SJSA1 (cell line): ENCODE measurements at places on chromosomes 3 and 15.

- no peak for DNase-seq
These were observed 46.7 kb upstream of the MYZAP start for GRCh38 chr15:57544848-57545480.

- DNase-seq: peak; percentile 38
These were observed 8.1 kb downstream of the VGLL3 start for GRCh38 chr3:86982883-86983282.

- no peak for DNase-seq
These were observed 34.1 kb upstream of the NMD3 start for GRCh38 chr3:161187046-161187445.

DNA sequence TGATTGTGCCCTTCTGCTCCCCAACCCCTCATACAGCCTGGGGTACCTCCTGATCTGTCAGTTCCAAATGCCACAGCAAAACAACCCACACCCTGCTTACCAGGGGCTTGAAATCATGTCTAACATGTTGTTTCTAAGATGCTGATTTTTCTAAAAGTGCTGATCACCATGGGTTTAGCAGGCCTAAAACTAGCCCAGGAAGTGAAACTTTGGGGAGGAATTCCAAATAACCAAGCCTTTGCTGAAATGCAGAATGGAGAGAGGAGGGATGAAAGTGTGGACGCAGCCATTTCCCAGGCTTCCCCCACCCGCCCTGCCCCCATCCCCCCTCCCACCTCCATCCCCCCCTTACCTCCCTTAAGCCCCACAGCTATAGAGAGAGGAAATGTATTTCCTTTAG, 2.0 kb upstream of the HRH1 start:
- DNase-seq: no peak

DNA sequence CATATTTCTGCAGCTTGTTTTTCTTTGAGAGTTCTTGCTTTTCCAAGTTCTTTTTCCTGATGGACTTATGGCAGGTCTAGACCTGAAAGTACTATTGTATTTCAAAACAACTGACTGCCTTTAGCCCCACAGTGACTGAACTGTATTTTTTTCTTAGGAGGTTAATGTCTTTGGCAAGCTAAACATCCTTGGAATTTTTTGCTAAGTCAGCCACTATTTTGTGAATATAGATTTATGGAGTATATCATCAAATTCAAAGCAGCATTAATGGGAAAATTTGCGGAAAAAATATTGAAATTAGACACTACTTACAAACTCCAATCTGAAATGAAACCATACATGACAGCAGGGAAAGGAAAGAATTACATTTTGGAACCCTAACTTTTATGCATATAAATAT, 8.6 kb downstream of the PIK3CA start:
- no peak for DNase-seq

GRCh38 chr15:85515212-85515611, 134.8 kb downstream of the AKAP13 start:
- DNase-seq: no peak

DNA sequence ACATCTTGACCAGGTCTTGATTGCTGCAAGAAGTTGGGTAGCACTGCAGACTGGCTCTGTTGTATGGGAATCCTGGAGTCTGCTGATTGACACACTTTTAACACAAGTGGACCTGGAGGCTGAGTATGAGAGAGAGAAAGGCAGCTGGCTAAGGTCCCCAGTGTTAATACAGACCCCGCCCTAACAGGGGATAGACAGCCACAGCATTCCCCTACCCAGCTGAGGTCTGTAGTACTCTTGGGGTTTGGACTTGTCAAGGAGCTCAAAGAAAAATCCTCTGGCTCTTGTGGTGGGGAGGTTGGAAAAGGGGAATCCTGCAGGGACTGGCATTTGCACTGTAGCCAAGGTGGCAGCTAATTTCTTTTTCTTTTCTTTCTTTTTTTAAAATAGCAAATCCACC, 192.7 kb downstream of the ZNF621 start:
- no peak for DNase-seq

DNA sequence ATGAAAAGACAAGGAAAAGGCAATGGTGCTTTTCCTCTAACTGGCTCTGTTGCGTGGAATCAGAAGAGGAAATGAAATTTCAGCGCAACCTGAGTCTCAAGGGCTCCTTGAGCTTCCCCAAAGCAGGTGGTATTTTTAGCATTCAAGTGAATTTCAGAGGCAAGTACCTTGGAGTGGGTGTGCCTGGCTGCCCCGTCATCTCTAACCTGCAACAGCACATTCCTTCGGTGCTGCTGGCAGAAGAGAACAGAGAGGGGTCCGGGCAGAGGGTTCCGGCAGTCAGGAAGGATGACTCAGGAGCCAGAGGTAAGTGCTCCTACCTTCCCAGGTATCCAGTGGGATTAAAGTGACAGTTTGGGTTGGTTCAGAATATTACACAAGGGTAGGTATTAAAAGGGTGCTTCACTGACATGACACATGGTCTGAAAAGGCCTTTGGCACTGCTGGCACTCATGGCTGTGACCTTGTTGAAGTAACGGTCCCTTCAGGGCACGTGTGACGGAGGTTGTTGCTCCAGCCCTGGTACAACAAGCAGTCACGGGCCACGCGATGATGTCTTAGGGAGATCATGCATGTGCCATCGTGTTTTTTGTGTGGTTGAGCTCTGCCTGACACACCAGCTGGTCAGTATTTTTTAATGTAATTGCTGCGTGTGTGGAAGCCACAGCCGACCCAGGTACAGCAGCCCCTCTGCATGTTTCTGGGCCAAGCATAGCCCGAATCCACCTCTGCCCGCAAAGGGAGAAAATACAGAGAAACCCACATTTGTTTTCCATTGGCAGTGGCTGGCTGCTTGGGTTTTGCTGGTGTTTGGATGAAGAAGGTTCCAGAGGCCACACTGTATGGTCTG, 75.7 kb downstream of the LRRK1 start:
- DNase-seq: no peak

DNA sequence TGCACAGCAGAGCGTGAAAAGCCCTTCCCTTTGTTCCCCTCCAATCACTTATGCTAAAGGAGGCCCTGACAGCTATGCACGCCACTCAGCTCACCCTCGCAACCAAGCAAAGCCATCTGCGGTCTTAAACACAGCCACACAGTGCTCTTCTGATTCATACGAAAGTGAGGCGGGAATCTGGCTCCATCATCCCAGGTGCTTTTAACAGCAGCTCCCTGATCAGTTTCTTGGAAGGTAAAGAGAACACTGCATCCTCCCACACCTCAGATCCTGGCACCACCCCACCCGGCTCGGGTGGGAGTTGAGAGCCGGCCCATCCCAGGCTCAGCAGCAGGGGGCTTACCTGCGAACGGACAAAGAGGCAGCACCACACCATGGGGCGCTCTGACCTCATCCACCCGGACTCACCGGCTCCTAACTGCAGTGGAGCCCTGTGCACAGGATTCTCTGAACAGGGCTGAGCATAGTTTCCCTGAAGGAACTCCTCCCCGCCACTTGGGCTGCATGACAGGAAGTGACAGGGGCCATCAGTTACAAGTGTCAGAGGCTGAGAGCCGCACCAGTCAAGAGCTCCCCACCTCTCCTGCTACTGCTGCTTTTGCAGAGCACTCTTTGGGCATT, 114.3 kb upstream of the ARHGEF3 start:
- no peak for DNase-seq

DNA sequence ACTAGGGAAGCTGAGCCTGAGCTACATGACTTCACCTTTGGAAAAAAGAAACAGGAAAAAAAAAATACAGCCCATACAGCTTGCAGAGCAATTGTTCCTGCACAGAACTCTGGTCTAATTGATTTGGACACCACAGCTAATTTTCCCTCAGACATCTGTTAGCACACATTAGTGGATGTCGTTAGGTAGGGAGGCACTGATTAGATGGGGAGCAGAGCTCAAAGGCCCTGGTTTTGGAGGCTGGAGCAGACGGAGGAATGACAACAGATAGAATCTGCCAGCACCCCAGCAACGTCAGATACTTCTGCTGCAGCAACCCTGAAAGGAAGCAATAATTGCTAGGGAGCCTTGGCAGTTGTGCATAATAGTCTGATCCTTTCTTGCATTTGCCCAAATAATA, 398.9 kb downstream of the LSAMP start:
- DNase-seq: no peak

- no peak for DNase-seq
These were observed 150.5 kb downstream of the ROBO2 start for GRCh38 chr3:77190374-77190773.

- no peak for DNase-seq
These were observed 14.5 kb downstream of the CAND2 start for GRCh38 chr3:12810961-12811360.

DNA sequence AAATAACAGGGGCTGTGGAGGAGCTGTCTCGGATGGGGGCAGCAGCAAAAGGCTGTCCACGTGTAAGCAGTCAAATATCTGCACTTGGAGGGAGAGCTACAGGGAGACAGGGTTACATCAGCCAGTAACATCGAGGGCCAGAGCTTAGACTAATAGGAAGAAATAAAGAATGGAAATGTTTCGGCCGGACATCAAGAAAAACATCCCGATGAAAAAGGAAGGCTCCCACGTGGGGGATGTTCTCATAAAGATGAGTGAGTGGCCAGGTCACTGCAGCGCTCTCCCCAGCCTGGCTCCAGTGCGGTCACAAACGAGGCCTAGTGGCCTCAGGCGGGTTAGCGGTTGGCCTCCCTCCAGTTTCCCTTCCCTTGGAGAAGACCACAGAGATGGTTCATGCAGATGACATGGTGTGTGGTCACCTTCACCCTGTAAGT, 56.1 kb upstream of the WNT5A start:
- no peak for DNase-seq

DNA sequence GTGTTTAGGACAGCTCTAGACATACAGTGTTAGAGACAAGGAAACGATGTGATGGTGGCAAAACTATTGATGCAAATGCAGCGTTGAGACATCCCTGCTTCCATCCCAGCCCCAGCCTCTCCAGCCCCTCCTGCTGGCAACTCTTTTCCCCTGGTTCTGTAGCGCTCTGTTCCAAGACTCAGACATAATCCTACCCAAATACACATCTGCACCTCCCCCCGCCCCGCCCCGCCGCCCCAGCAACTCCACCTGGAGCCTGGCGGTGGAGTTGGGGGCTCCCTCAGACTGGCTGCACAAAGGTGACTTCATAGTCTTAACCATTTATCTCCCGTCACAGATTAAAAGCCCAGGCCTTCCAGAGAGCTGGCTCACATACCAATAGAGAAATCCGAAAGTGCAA, 7.2 kb upstream of the SEC22A start:
- DNase-seq: no peak

- DNase-seq: no peak
These were observed 50.1 kb upstream of the CAPN7 start for GRCh38 chr3:15155840-15156360.

- DNase-seq: no peak
These were observed 84.0 kb upstream of the PXYLP1 start for GRCh38 chr3:141147657-141148056.

DNA sequence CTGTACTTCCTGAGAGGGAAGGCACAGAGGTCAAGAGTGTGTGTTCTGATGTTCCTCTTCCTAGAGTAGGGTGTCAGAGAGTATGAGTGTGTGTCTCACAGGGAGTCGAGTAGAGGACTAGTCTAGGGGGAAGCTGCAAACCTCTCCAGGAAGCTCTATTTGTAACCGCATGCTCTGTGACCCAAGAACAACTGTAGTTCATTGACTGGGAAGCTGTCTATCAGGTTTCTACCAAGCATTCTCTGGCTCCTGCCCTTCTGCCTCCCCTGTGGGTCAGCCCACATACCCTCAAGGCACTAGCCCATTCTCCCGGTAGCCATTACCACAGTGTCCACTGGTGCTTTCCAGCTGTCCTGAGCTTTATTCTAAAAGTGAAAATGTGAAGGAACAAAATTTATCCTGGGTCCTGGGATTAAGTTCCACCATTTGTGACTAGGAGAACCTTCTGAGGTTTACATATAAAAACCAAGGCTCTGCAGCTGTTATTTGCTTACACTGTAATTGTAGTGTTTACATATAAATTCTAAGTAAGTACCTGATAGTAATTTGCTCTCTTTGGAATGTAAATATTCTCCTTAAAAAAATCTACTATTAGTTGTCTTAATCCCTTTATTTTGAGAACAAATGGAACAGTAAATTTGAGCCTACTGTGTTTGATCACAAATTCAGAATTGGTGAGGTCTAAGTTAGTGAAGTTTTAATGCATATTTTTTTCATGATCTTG, 40.7 kb downstream of the MYRIP start:
- DNase-seq: no peak
